ENCODE measurements at places on chromosomes 7 and 10.

- DNase-seq: no peak
Observed at GRCh38 chr7:143126146-143126545, 5.7 kb upstream of the PIP start.

DNA sequence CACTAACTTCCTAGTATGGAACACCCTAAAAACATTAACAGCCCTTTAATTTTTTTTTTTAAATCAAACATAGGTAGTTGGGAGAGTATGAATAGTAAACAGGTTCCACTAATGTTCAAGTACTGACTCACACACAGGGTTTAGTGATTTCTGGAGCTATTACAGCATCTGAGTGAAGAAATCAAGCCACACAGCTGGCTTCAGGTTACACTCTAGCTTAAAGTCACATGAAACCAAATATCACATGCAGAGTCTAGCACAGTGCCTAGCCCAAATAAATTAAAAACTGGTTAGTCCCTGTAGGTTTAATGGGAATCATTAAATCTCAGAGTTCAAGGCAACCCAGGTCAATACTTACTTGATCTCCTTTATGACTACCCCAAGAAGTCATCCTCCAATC is 11.6 kb downstream of the PANK1 start:
- DNase-seq: no peak

- no peak for DNase-seq
Observed at GRCh38 chr7:28926871-28927597, 31.1 kb downstream of the TRIL start.

DNA sequence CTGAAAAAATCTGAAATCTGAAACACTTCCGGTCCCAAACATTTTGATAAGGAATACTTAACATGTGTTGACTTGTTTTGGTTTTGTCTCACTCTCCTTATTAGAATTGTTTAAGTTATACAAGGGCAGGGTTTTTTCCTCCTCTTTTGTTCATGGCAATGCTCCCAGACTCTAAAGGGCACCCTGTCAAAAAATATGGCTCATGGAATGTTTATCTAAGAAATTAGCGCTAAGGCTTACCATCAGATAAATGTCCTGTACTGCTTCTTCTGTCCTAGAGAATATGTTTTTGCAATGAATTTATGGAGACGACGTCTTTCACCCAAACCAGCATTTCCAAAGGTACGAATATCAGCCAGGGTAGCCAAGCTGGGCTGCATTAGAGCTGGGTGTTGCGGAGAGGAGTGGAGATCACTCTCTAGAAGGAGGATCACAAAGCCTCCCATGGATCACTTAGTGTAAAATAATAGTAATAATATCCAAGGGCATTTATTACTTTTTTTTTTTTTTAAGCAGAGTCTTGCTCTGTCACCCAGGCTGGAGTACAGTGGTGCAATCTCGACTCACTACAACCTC is 46.8 kb downstream of the ERLIN1 start:
- DNase-seq: no peak

DNA sequence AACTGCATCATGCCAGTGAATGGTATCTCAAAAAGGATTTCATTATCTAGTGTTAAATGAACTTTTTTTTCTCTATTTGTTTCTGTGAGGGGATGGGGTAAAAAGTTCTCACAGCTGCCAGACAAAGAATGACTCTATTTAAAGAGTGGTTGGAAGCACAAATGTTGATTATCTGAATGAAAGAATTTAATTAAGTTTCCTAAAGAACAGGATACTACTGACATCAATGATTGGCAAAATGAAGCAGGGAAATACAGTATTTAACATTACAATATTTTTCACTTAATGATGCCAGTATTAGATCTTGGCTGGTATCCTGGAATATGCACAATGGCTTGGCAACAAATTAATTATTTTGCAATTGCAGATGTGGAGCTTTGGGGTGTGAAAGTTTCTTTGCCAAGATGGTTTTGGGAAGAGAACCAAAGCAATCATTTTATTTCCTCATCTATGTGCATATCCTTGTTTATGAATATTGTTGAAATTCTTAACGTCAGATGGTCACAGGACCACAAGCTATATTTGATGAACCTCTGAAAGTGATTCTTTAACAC is 336.8 kb downstream of the ARL4A start:
- no peak for DNase-seq

DNA sequence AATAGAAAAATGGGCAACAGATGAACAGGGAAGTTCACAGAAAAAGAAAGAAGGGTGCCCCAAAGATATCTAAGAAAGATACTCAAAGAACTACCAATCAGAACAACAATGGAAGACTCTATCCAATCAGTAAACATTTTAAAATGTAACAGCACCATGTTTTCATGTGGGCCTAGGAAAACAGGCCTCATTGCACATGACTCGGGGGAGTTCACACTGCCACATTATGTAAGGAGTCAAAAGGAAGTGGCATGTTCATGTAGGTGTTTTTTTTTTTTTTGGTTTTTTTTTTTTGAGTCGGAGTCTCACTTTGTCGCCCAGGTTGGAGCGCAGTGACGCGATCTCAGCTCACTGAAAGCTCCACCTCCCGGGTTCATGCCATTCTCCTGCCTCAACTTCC is 132.2 kb downstream of the USP6NL start:
- no peak for DNase-seq

DNA sequence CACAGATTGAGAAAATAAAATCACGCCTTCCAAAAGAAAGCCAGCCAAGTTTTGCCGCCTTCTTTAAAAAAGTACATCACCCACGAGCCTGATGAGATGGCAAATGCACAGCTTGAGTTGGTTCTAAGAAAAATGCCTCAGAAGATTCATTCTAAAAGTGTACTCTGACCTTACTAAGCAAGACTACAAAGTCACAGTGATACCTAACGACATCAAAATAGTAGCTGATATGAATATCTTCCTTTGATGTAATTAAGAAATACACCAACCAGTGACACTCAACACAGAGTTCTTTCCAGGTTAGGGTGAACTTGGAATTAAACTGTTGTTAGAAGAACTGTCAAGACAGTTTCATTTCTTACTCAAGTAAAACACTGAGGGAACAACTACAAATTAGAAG is 78.0 kb upstream of the AMPH start:
- DNase-seq: no peak

- DNase-seq: no peak
Observed at GRCh38 chr10:58642916-58643428, 130.3 kb downstream of the BICC1 start.

Measured in stimulated activated CD8-positive, alpha-beta memory T cell treated with anti-CD3 and anti-CD28 coated beads, Interleukin-2, amount 100 ng/mL, for 1 hour (primary cell).